ENCODE measurements at places on chromosomes 5 and 9.

GRCh38 chr5:79495311-79495710 is 18.6 kb downstream of the HOMER1 start:
- DNase-seq, result no peak

DNA sequence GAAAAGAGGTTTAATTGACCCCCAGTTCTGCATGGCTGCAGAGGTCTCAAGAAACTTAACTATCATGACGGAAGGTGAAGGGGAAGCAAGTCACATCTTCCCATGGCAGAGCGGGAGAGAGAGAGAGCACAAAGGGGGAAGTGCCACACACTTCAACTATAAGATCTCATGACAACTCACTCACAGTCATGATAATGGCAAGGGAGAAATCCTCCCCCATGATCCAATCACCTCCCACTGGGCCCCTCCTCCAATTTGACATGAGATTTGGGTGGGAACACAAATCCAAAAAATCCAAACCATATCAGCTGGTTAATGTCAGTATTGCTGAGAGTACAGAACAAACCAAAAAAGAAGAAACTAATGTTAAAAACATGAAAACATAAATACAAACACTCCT is 120.2 kb downstream of the STARD4 start:
- DNase-seq, result no peak

DNA sequence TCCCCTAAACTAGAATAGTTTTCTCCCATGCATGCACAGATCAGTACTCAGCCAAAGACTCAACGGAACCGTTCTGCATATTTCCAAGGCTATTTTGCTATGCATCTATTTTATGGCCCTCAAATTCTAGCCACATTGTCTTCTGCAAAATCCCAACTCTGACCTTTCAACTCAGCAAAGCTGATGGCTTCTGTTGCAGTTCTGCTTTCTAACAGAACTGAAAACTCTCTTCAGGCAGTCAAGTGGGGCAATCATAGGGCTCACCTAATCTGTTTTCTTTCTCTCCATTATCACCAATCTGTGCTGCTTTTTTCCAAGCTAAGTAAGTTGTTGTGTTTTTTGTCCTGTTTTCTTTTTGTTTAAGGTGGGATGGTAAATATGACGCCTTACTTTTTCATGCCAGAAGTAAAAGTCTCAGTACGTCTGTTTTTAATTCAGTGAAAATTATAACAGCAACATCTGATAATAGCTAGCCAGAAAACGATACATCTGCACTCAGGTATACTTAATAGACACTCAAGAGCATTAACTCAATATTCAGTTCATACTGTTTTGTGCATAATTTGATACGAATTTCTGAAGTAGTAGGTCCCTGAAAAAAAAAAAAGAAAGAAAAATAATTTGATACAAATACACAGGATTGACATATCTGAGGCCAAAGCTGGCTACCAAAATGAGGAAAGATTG is 454.3 kb downstream of the TLE1 start:
- DNase-seq, result no peak

- no peak for DNase-seq
Observed at GRCh38 chr9:123637945-123638634, 282.1 kb downstream of the CRB2 start.

DNA sequence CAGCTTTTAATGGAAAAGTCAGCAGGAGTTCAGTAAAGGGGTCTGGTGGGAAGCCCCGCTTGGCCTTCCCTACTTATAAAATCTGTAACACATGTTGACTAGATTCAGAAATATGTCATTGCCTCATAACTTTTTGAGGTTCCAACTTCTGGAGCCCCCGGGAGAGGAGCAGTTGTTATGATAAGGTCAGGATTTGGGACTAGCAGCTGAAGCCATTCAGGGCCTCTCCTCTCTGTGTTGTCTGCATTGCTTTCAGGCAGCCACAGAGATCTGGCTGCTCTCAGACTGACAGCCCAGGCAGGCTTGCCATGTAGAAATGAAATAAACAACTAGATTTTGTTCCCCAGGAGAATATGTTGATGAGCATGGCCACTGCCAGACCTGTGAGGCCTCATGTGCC is 167.1 kb downstream of the RFK start:
- no peak for DNase-seq

- no peak for DNase-seq
Observed at GRCh38 chr5:95130941-95131340, 154.0 kb downstream of the MCTP1 start.

- peak; percentile 73 for DNase-seq
Observed at GRCh38 chr9:95138474-95138873, 179.0 kb downstream of the FANCC start.

DNA sequence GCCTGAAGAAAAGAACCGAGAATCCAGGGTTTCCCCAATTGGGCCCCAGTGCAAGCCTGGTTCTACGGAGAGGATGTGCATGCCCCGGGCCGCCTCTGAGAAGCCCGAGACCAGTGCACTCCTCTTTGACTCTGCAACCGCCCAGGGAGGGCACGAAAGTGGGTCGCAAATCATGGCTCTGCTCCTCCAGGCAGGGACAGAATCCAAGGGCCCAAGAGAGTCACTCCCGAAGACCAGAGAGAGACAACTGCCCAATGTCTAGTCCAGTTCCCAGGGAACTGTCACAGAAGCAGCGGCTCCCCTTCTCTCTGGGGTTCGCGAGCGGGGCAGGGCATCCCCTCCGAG is 107.8 kb downstream of the PSD2 start:
- no peak for DNase-seq

DNA sequence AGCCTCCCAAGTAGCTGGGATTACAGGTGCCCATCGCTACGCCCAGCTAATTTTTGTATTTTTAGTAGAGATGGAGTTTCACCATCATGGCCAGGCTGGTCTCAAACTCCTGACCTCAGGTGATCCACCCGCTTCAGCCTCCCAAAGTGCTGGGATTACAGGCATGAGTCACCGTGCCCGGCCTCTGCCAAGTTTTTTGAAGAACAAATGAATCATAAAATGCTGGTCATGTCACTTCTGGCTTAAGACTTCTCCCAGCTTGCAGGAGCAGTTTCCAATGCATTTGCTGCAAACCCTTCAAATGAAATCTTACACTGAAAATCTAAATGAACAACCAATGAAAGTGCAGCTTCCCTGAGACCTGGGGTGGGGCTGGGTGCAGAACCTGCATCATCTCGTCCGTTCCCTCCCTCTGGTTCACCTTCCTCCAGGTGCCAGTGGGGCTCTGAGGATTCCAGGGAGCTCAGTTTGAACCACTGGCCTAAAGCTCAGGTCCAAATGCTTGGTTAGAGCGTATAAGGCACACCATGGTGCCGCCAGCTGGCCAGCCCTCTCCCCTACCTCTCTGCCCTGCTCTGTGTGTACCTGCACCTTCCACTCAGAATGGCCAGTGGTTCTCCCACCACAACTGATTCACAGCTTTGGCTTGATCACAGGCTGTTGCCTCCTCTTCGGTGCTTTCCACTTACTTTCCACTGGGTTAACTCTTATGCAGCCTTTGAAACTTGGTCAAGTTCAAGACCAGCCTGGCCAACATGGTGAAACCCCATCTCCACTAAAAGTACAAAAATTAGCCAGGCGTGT is 39.8 kb upstream of the FUBP3 start:
- no peak for DNase-seq

DNA sequence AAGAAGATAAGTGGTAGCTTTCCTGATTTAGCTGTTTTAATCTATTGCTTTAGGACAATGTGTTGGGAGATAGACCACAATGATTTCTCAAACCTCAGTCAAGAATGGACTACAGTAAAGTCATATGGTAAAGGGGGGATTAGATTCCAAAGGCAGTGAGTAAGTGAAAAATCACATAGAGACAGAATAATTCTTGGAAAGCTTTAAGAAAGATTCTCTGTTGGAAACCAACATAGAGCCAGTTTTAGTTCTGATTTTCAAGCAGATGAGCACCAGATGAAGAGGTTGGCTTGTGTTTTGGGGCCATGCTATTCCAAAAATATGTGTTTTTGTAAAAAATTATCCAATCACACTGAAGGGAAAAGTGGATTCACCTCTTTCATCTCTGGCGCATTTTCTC is 256.8 kb upstream of the RPS23 start:
- no peak for DNase-seq

DNA sequence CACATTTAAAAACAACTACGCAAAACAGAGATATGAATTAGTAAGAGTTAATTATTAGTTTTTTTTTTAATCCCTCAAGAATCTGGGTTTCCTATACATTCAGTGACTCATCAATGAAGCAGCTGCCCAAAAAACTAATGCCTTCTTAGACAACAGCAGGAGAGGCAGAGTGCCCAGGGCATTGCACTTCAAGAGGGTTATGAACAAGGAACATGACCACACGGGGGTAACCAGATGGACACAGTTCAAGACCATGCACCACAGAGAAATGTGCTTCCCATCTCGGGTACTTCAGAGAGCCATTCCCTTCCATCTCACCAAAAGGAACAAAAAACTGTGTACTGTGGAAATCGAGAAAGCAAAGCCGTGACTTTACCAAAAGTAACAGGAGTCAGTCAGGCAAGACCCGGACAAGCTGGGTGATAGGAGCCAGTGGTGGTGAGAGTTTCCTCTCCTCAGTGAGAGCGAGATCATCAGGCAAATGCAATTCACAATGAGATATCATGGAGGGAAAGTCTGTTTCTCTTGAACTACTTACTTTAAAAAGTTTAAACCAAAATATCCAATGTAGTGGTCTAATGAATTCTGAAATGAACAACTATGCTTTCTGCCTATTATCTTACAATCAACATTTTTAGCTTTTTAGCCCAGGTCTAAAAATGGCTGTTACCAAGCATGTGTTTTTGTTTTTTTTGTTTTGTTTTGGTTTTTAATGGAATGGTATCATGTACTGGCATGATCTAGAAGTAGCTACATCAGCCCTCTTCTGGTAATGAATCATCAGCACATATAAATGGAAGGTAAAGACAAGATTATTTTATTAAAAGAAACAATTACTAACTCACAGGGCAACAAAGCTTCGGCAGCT is 192.1 kb downstream of the TSSK1B start:
- DNase-seq, result no peak

- peak; percentile 82 for DNase-seq
Observed at GRCh38 chr9:108478431-108479332, 377.1 kb downstream of the ACTL7B start.

DNA sequence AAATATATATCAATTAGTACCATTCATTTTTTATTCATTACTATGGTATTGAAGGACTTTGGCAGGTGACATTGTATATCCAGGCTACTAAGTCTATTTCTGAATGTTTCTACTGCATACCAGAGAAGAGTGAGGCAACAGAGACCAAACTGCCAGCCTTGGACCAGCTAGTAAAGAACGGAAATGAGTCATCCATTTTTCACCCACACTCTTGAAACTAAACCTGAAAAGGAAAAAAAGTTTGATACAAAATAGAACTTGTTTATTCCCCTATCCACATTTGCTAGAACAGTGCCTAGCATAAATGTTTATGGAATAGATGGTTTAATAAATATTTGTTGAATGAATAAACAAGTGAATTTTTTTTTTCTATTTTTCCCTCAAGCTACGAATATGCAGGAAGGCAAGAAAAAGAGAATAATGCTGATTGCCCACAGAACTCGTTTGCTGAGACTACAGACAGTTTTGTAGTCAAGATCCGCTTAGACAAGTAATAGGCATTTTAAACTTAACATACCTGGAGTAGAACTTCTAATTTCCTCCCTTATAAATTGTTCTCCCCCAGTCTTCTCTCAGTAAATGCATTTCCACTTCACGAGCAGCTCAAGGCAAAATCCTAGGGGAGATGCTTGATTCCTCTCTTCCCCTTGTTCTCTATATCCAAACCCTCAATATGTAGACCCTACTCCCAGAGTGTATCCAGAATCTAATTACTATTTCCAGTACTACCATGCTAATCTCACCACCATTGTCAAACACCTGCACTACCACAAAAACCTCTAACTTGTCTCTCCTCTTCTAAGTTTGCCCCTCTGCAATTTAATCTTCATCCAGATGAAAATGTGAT is 146.2 kb upstream of the RASA1 start:
- peak; percentile 61 for DNase-seq

GRCh38 chr5:38191693-38192092 is 66.7 kb upstream of the EGFLAM start:
- DNase-seq, result no peak

DNA sequence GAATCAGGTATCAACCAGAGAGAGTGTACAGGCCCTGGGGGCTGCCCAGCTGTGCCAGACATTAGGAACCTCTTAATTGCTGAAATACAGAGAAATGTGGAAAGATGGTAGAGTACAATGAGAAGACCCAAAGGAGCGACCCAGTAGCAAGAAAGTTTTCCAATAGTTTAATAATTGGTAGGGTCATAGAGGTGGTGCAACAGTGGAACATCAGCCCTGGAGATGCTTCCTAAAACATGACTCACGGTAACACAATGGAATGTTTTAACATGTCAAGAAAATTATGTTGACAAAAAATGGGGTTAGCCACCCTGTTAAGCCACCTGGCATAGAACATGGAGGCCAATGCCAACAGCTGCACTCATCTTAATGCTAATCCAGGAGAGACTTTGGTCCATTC is 284.1 kb downstream of the ELAVL2 start:
- DNase-seq, result no peak
